ENCODE measurements at places on chromosomes 7 and 10. TPM values are rescaled to one million over a fixed set of nuclear protein-coding genes. Genes with fewer than 3 reads are reported as not detected.

TAC1 gene
- not detected for total RNA-seq

VGF gene
- total RNA-seq: 0.36 TPM

FXYD4 gene
- total RNA-seq: not detected

NKX2-3 gene
- not detected for total RNA-seq
